NCI-H1092 (cell line): ENCODE measurements at places on chromosomes 12 and 14.

DNA sequence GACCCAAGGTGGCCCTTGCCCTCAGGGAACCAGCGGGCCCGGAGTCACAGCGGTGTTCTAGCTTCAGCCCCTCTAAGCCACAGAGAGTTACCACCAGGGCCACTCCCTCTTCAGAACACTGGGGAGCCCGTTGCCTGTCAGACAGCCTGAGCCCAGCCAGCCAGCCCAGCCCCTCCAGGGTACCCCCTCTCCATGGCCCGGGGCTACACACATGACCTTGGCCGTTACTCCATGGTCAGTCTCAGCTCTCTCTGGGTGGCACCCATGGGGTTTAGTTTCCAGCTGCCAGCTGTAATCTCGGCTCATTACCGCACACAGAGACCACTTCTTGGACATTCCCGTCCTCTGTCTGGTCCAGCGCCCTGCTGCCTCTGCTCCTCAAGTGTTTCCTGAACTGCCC is 35.0 kb downstream of the PPP2R5C start:
- no peak for DNase-seq

DNA sequence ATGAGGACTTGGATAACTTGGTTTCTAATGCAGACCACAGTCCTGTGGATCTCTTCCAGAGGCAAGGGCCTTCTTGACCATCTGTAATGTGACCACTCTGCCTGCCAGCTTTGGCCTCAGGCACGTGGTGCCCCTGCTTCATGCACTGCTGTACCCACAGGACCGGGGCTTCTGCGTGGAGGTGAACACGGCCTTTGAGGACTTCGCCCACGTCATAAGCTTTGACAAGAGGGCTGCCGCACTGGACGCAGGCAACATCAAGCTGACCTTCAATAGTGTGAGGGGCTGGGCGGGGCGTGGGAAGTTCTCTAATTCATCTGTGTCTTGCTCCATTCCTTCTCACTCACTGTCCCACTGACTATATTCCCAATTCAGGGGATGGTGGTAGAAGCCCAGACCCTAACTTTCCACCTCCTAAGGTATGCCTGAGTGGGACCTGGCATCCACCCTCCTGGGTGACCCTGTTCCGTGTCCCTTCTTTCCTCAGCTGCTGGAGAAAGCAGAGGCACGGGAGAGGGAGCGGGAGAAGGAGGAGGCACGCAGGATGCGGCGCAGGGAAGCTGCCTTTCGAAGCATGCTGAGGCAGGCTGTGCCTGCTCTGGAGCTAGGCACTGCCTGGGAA is 18.5 kb downstream of the PRPF40B start:
- DNase-seq: no peak

- no peak for DNase-seq
Observed at GRCh38 chr14:96554315-96554910, 52.2 kb downstream of the PAPOLA start.

DNA sequence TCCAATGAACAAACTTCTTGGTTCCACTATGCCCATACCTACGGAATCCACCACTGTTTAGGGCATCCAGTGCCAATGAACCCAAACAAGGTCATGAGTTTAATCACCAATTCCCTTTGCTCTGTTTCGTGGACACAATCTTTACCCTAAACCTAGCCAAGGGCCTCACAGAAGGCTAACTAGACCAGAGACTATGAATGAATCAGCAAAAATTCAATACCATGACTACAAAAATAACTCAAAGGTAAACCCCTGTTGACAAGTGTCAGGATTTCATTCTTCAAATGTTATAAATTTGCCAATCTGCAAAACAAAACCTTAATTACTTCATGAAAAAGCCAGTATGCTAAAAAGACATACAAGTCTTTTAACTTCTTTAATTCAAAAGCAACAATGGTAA is 96.7 kb downstream of the CEP128 start:
- DNase-seq: no peak

- no peak for DNase-seq
Observed at GRCh38 chr12:92118826-92119536, 26.7 kb downstream of the BTG1 start.

DNA sequence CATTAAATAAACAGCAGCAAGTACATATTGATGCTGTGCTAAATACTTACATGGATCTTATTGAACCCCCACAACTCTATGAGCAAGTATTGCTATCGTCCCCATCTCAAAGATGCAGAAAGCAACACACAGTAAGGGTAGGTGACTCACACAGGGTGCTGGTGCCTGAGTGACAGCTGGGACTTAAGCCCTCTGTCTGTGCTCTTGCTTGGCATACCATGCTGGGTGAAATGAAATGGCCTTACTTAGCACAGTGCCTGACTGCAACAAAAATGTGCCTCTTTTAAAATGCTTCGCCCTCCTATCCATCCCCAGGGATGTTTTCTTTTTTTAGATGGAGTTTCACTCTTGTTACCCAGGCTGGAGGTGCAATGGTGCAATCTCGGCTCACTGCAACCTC is 788 bp downstream of the TEX52 start:
- DNase-seq: no peak
